ENCODE measurements at places on chromosomes 1 and 21. TPM values are rescaled to one million over a fixed set of nuclear protein-coding genes. Genes with fewer than 3 reads are reported as not detected.

LHX8 gene
- not detected for total RNA-seq

ATAD3C gene
- total RNA-seq = under 0.01 TPM

GRCh38 chr21:45390121-45390751 is 14.7 kb upstream of the COL18A1 start:
- DNase-seq = no peak

DNA sequence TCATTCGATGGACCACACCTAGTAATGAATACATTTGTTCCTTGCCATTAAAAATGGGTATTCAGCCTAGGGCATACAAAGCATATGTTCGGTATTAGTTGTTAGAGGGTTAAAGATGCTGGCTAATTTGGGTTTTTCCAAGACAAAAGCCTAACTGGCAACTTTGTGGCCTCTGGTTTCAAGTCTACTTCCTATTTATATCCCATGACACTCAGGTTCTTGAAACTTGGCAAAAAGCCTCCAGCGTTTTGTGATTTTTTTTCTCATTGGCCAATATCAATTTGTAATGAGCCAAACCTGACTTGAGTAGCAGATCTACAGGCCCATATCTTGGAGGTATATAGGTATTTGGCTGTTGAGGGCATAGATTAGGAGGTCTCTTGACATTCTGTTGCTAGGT is 75.3 kb downstream of the C1orf21 start:
- DNase-seq = no peak

All from lung microvascular endothelial cell (primary cell).